ENCODE measurements at places on chromosomes 16 and 17.

DNA sequence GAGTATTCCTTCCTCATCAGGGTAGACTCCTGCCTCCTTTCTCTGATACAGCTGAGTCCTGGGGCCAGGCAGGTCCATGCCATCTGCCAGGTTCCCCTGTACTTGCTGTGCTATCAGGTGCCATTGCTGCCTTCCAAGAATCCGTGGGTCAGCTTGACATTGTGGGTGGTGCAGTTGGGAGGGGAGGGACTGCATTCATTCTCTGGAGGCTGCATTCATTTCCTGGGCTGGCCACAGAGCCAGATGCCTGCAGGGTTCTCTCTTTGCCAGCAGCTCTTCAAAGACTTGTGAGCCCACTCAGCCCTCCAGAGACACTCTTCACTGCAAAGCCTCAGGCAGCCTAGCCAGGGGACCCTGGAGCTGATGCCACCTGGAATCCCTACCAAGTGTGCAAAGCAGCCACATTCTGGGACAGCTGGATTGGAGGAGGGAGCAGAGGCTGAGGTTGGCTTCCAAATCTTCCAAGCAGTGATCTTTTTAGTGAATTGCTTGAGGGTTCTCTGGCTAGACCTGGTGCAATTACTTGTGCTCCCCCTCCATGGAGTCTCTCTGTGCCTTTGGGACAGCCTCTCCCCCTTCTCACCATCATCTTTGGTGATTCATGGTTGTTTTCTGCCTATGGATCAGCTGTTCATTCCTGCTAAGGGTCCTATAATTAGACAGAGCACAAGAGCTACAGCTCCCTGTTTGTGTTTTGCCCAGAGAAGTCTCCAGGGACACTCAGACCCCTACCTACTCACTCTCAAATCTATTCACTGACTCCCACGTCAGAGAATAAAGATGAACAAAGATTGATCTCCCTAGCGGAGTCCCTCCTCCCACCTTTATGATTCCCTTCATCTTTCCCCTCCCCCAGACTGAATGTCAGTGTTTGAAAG, 20.9 kb downstream of the ANKFN1 start:
- DNase-seq = no peak

GRCh38 chr16:28984619-28985135, at the start of gene LAT:
LAT (plus strand) TSS chr16:28985052; CDS start chr16:28985418, 366 bp downstream.
- DNase-seq = peak; percentile 69

- no peak for DNase-seq
Observed at GRCh38 chr17:43372273-43372911, 26.4 kb upstream of the ARL4D start.

DNA sequence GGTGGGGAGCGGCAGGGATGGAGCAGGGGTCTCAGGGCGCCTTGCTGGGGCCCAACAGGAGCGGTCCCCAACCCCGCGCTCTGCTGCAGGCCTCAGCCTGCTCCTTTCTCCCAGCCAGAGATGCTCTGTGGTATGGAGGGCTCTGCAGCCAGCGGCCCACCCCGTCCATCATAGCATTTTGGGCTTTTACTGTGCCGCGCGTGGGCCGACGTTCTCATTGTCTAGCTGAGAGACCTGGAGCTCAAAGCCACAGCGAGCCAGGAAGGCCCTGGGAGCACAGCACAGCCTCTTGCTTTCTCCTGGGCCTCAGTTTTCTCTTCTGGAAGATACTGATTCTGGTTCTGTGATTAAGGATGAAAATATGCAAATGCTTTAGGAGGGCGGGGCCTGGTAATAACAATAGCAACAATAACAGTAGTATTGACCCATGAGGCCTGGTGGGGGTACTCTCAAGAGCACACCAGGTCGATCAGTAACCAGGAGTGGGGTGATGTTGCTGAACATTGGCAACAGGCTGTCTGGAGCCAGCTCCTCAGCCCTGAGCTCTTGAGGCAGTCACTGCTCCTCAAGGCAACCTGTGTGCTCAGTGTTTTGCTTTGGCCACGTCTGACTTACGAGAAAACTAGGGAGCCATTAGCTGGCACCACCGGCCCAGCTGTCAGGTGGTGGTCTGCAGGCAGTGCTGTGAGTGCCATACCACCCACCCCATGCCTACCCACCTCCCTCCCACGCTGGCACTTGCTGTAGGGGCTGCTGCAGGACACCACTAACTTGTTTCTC, 1.1 kb upstream of the RASD1 start:
- DNase-seq = no peak

Data from activated CD4-positive, alpha-beta T cell treated with anti-CD3 and anti-CD28 coated beads, Interleukin-2, amount 50 U/mL, for 4 hours (primary cell).